ENCODE measurements at places on chromosomes 4 and X. TPM values are rescaled to one million over a fixed set of nuclear protein-coding genes. Genes with fewer than 3 reads are reported as not detected.

Gene TREX2
- 1.2 TPM for total RNA-seq

Gene STATH
- not detected for total RNA-seq

Gene MAML3
- 17.0 TPM for total RNA-seq

Gene PAGE4
- total RNA-seq = not detected

Gene HTR2C
- total RNA-seq = not detected

Gene DAPP1
- 14.5 TPM for total RNA-seq

Gene GPR78
- not detected for total RNA-seq

Gene TBC1D1
- total RNA-seq = 59.3 TPM

Gene BCAP31
- 236 TPM for total RNA-seq

Gene SERTM2
- total RNA-seq = not detected

Gene PF4V1
- total RNA-seq = not detected

Gene KLHL4
- total RNA-seq = not detected

Measured in upper lobe of left lung (tissue), 6 donors.